ENCODE measurements at places on chromosomes 16 and 17. TPM values are rescaled to one million over a fixed set of nuclear protein-coding genes. Genes with fewer than 3 reads are reported as not detected.

GRCh38 chr16:82201351-82201750 lies 31.3 kb upstream of the MPHOSPH6 start:
- peaks cover 4% of the 10 kb centered on the region for H3K36me3 ChIP-seq
- no peak overlapping the region for H3K4me3 ChIP-seq
- DNase-seq = no peak

- peaks cover 5% of the 10 kb centered on the region for H3K36me3 ChIP-seq
- H3K4me1 ChIP-seq = peaks cover 48% of the 10 kb centered on the region
- no peaks in the 10 kb centered on the region for H3K27me3 ChIP-seq
These were observed 117.0 kb downstream of the RAB11FIP4 start for GRCh38 chr17:31508288-31509094.

MYH1 gene
- not detected for total RNA-seq

DNA sequence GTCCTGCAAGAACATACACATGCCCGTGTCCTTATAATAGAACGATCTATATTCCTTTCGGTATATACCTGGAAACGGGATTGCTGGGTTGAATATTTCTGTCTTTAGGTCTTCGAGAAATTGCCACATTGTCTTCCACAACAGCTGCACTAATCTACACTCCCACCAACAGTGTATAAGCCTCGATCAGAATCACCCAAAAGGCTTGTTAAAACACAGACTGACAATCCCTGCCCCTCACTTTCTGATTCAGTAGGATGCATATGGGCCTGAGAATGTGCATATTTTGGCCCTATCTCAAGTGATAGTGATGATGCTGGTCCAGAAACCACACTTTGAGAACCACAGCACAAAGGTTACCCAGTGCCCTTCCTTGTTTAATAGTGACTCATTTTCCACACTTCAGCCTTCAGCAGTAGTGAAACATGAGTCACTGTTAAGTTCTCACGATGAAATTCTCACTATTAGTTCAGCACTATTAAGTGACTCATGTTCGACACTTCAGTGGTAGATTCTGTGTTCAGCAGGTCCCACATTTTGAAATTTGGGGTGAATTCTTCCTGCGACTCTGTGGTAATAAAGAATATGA lies 215.6 kb downstream of the GRIN2A start:
- no peak overlapping the region for H3K27ac ChIP-seq
- H3K4me3 ChIP-seq = no peak overlapping the region
- no peaks in the 10 kb centered on the region for H3K36me3 ChIP-seq

DNA sequence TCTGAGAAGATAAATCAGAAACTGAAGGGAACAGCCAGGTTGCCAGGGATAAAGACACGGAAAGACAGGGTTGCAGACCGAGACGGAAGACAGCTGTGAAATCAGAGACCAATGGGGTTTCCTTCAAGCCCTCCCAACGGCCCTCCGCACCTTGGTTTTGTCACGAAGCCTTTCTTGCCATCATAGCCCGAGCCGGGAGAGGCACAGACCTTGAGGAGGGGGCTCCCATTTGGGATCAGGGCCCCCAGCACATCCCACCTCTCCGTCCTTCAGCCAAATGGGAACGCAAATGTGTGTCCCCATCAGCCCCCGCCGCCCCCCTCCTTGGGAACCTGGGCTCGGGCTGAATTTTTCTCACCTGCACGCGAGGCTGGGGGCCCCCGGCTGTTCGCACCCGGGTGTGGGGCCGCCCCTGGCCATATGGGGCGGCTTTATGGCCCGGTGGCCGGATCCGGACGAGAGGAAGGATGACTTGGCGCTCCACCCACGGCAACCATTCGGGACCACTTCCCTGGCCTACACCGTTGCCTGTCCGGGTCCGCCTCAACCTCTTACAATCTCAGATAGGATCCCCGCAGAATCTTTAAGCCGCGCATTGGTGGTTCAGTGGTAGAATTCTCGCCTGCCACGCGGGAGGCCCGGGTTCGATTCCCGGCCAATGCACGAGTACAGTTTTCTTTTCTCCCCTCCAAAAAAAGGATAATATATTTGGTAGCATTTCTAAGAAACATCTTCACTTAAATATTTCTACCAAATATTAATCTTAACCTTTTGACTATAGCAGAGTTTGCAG lies 1.4 kb upstream of the HES7 start:
- H3K36me3 ChIP-seq = peaks cover 8% of the 10 kb centered on the region
- peak overlapping the region; percentile 85 for H3K4me3 ChIP-seq
- DNase-seq = peak; percentile 86
- peaks cover 52% of the 10 kb centered on the region for H3K27me3 ChIP-seq

DNA sequence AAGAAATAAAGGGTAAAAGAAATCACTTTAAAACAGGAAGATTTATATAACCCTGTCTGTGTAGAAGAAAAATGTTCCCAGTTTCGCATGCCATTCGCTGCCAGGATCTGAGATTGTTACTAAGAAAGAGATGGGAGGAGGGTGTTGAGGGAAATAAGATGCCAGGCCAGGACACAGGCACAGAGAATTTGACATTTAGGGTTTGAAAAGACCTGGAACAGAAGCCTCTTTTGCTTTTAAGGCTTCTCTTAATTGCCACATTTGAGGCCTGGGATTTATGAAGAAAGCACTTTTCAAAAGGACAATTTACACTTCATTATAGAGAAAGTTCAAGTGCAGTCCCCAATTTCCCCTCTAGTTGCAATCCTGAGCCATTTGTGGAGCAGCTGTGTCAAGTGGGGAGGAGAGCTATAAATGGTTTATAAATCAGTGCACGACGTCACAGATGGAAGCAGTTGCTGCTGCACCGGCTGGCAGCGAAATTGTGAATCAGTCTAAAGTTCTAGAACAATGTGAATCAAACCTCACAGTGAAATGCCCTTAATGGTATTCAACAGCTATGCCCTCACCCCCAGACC lies 26.5 kb upstream of the C16orf87 start:
- H3K27ac ChIP-seq = no peak overlapping the region
- H3K4me1 ChIP-seq = peaks cover 9% of the 10 kb centered on the region
- no peaks in the 10 kb centered on the region for H3K36me3 ChIP-seq
- DNase-seq = no peak
- peaks cover 4% of the 10 kb centered on the region for H3K27me3 ChIP-seq
- H3K4me3 ChIP-seq = no peak overlapping the region

DRG2 gene
- 52.2 TPM for total RNA-seq

DNA sequence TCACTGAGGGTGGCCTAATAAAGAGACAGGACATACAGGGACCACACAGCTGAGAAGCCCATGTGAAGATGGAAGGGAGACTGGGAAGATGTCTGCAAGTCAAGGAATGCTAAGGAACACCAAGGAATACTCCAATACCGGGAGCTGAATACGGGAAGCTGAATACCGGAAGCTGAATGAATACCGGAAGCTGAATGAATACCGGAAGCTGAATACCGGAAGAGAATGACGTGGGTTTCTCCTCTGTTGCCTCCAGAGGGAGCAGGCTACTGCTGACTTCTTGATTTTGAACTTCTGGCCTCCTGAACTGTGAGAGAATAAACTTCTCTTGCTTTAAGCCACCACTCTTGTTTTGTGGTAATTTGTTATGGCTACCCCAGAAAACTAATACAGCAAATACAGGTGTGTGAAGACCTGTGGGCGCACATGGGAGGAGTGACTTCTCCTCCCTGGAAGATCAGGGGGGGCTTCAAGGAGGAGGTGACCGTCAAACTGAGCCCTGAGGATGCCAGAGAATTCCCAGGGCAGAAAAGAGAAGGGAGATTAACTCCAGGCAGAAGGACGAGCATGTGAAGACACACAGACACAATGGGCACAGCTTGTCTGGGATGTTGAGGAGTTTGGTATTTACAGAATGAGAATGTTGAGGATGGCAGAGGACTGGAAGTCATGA lies 259.9 kb downstream of the IRF8 start:
- H3K4me3 ChIP-seq = no peak overlapping the region
- DNase-seq = no peak
- peaks cover 9% of the 10 kb centered on the region for H3K36me3 ChIP-seq
- H3K27ac ChIP-seq = no peak overlapping the region
- peaks cover 3% of the 10 kb centered on the region for H3K4me1 ChIP-seq

GRCh38 chr16:68242085-68242484 lies 3.1 kb upstream of the PLA2G15 start:
- no peak overlapping the region for H3K4me3 ChIP-seq
- no peak for DNase-seq

RAMP2 gene
- total RNA-seq = not detected

GRCh38 chr17:18974407-18975149 lies 22.6 kb downstream of the SLC5A10 start:
- H3K27ac ChIP-seq = no peak overlapping the region
- H3K4me1 ChIP-seq = peaks cover 11% of the 10 kb centered on the region
- H3K4me3 ChIP-seq = no peak overlapping the region
- no peak for DNase-seq
- no peaks in the 10 kb centered on the region for H3K27me3 ChIP-seq
- H3K36me3 ChIP-seq = peaks cover 2% of the 10 kb centered on the region

PGAP3 gene
- total RNA-seq = 8.9 TPM

DNA sequence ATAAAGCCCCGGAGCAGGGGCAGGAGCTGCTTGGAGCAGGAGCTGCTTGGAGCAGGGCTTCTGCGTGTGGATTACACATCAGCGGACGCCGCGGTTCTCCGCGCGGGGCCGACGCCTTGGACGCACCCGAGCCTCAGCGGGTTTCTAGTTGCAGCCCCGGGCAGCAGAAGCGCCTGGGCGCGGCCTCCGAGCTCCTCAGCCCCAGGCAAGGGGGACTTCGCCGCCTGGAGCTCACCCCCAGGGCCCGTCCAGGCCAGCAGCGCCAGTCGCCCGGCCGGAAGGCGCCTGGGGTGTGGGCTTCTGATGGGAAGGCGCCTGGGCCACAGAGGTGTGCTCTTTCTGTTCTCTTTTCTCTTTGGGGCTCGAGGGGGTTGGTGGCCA lies 6.3 kb downstream of the FOXF1 start:
- no peak overlapping the region for H3K27ac ChIP-seq
- peaks cover 86% of the 10 kb centered on the region for H3K27me3 ChIP-seq
- DNase-seq = no peak
- no peak overlapping the region for H3K4me3 ChIP-seq
- H3K4me1 ChIP-seq = peaks cover 7% of the 10 kb centered on the region
- H3K36me3 ChIP-seq = peaks cover under 1% of the 10 kb centered on the region

DNA sequence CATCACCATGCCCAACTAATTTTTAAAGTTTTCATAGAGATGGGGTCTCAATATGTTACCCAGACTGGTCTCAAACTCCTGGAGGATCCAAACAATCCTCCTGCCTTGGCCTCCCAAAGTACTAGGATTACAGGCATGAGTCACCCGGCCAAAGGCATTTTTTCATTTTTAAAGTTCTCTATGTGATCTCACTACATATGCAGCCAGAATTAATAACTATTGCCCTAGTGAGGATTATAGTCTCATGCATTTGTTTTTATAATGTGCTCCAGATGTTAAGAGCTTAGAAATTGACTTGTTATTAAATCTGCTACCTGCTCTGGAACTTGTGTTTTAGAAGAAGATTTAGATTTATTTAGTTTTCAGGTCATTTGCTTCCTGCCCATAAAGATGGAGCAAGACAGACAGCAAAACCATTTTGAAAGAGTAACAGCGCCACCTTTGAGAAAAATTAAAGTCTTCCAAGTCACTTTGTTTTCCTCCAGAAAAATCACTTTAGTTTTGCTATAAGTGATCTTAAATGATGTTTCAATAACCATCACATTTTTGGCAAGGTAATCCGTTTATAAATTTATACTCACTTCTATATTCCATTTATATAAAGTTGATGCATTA lies 79.5 kb downstream of the CA4 start:
- H3K4me1 ChIP-seq = peaks cover 6% of the 10 kb centered on the region
- H3K4me3 ChIP-seq = no peak overlapping the region
- H3K36me3 ChIP-seq = no peaks in the 10 kb centered on the region
- DNase-seq = no peak
- H3K27ac ChIP-seq = no peak overlapping the region

GRCh38 chr17:4080686-4081085 lies 62.1 kb downstream of the ZZEF1 start:
- no peaks in the 10 kb centered on the region for H3K4me1 ChIP-seq
- no peaks in the 10 kb centered on the region for H3K27me3 ChIP-seq
- H3K27ac ChIP-seq = no peak overlapping the region
- peaks cover 5% of the 10 kb centered on the region for H3K36me3 ChIP-seq

SLC5A2 gene
- total RNA-seq = 0.08 TPM

DNA sequence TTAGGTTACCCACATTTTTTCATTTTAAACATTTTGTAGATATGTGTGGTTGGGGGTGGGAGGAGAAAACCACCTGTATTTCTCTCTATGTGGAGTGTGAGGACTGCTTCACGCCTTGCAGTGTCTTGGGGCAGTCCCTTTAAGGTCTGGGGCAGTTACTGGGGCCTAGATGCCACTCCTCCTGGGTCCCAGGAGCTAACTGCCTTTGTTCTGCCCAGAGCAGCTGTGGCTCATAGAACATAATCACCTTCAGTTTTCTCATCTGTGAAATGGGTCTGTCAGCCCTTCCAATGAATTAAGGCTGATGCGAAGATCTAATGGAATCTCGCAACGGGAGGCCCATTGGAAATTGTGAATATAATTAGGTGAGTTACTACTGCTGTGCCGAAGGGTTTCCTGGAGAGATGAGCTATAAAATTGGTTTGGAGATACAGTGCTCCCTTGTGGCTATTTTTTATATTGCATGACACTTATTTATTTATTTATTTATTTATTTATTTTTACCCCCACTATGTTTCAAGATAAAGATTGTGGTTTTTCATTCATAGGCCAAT lies 22.9 kb downstream of the DHRS7C start:
- no peaks in the 10 kb centered on the region for H3K4me1 ChIP-seq
- no peak overlapping the region for H3K4me3 ChIP-seq
- no peak for DNase-seq

DNA sequence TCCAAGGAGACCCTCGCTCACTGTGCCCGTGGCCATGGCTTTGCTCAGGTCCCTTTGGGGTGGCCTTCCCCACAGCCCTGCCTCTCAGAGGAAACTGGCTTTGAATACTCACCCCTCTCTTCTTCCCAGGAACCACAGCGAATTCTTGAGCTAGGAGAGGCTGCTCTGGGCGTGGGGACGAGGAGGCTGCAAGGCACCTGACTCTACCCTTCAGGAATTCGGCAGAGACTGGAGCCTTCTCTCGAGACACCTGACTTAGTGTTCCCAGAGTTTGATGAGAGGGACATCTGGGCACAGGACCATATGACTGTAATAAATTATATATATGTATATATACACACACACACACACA lies 6.2 kb downstream of the LLGL2 start:
- no peak overlapping the region for H3K4me3 ChIP-seq
- H3K27ac ChIP-seq = no peak overlapping the region
- no peak for DNase-seq
- H3K36me3 ChIP-seq = no peaks in the 10 kb centered on the region
- no peaks in the 10 kb centered on the region for H3K27me3 ChIP-seq

- peak overlapping the region; percentile 43 for H3K27ac ChIP-seq
- H3K36me3 ChIP-seq = peaks cover 15% of the 10 kb centered on the region
- H3K4me1 ChIP-seq = no peaks in the 10 kb centered on the region
- H3K4me3 ChIP-seq = no peak overlapping the region
These were observed 25.2 kb downstream of the LYRM1 start for GRCh38 chr16:20925751-20926150.

DNA sequence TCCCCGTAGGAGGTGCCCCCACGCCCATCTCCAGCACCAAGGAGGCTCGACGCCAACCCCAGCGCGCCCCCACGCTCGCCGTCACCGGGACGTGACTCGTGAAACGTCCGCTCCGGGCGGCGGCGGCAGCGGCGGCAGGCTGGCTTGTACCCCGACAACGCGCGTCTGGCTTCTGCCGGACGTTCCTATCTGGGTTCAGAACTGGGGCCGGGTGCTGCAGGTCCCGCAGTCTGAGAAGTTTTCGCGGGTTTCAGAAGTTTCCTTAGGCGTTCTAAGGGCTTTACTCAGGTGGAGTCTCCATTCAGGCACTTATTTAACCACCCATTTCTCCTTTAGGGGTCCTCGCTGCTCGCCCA lies 672 bp upstream of the ALKBH5 start:
- H3K4me3 ChIP-seq = peak overlapping the region; percentile 98
- H3K4me1 ChIP-seq = peaks cover 50% of the 10 kb centered on the region
- peak; percentile 86 for DNase-seq
- peaks cover 35% of the 10 kb centered on the region for H3K36me3 ChIP-seq
- no peaks in the 10 kb centered on the region for H3K27me3 ChIP-seq
